ENCODE measurements at places on chromosomes 2 and 18.

DNA sequence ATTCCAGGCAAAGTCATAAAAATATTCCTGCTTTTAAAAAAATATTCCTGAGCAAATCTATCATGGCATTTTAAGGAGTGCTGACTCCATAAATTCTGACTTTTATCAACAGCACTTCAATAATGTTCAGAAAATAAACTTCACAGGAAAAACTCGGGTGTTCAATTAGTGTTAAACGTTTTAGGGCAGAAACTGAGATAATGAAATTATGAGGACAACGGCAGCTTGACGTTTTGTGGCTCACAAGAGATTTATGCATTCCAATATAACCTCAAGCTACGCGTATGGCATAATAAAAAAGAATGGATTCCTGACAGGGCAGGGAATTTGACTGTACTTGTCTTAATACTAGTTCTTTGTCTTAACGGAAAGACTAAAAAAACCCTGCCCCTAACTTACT lies 133.2 kb downstream of the ICOS start:
- no peak for DNase-seq

DNA sequence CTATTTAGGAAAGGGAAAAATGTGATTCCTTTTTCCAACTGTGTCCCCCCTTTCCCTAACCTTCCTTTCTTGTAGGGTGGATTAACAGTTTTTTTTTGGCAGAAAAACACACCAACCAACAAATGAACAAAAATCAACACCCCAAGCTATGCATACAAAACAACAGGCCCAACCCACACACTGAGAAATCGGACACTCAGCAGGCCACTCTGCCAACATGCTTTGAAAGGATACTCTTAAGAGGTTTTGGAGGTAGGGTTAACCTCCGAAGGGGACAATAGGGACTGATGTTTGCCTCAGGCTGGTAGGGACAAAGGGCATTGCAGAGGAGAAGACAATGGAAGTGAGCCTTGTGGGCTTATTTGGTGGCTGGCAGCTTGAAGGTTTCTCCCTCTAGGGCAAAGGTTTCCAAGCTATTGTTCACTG lies 33.1 kb upstream of the POLE4 start:
- DNase-seq: no peak

DNA sequence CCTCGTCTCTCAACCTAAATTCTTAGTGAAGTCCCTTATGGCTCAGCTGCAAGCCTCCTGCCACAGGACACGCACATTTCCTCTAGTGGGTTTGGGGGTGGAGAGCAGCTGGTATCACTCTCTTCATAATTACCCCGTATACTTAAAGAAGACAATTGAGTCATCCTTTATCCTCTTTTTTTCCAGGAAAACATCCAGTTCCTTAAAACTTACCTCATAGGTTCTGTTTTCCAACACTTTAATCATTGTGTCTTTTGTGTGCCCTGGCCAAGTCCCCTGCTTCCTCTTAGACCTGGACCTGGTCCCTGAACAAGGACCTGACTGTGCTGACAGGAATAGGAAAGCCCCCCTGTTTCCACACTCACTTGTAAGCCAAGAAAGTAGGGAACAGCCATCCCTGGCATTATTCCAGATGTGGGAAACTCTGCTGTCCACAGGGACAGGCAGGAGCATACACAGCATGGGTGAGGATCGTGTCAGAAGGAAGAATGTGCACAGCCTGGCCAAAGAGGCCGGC lies 42.3 kb upstream of the MYO1B start:
- no peak for DNase-seq

- no peak for DNase-seq
Measured at GRCh38 chr2:28202719-28203118, 189.9 kb upstream of the FOSL2 start.

GRCh38 chr18:26477828-26478466 lies 70.4 kb downstream of the KCTD1 start:
- no peak for DNase-seq

All from LNCaP clone FGC (cell line).